Chondrocyte (in vitro differentiated cells): ENCODE measurements at places on chromosomes 2 and 18.

- DNase-seq = no peak
Observed at GRCh38 chr2:218060118-218060517, 8.9 kb upstream of the RUFY4 start.

DNA sequence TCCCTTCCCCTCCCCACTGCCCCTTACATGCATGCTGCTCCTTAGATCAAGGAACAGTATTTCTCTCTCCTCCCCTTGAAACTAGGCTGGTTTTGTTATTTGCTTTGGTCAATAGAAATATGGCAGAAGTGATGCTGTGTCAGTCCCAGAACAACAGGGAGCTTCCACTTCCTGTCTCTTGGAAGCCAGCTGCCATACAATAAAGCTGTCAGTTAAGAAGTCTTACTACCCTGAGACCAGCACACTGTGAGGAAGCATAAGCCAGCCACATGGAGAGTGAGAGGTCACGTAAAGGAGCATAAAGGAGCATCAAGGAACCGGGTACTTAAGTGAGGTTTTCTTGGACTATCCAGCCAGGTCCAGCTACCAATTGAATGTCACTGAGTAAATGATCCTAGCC lies 126.6 kb downstream of the NOL4 start:
- no peak for DNase-seq

DNA sequence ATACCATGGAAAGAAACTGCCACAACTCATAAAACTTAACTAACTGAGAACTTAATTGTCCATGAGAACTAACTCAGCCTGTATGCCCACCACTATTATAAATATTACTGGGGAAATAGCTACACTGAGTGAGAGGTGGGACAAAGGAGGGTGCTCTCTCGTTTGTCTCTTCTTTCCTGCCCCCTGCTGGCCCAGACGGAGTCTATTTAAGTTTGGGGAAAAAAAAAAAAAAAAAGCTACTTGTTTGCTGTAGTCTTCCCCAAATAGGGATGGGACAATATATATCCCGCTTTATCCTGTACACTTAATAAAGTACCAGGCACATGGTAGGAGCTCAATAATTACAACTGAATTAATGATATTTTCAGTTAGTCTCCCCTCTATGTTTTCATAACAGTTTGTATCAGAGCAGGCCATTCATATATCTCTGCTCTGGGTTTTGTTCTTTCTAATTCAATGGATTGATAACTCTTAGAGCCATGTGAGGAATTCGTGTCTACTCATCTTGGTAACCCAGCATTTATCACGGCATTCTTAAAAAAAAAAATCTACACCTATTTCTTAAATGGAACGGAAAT lies 647.6 kb upstream of the PKDCC start:
- DNase-seq = no peak

DNA sequence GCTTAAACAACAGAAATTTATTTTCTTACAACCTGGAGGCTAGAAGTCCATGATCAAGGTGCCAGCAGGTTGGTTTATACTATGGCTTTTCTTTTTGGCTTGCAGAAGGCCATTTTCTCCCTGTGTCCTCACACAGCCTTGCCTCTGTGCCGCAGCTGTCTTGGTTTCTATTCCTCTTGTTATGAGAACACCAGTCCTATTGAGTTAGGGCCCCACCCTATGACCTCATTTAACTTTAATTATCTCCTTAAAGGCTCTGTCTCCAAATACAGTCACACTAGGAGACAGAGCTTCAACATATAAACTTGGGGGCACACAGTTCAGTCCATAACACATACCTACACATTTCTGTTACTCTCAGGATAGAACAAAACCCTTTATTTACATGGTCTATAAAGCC lies 17.3 kb upstream of the RHOB start:
- DNase-seq = no peak

DNA sequence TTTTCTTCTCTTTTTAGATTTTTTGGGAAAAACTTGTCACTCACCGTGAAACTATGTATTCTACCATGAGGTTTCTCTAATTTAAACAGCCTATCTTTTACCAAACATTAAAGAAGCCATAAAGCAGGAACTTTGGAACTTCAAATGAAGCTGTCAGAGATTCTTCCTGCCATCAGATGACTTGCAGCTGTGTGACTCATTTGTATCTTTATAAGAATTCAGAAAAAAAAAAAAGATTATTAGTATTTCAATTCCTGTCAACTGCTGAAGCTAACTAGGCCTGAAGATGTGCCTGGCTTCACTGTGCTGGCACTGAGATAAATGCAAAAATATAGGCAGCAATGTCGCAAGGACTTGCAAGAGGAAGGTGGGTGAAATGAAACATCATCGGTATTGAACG lies 1399.1 kb upstream of the PIK3C3 start:
- DNase-seq = no peak

- no peak for DNase-seq
Observed at GRCh38 chr2:69043736-69044400, 30.9 kb downstream of the ANTXR1 start.

DNA sequence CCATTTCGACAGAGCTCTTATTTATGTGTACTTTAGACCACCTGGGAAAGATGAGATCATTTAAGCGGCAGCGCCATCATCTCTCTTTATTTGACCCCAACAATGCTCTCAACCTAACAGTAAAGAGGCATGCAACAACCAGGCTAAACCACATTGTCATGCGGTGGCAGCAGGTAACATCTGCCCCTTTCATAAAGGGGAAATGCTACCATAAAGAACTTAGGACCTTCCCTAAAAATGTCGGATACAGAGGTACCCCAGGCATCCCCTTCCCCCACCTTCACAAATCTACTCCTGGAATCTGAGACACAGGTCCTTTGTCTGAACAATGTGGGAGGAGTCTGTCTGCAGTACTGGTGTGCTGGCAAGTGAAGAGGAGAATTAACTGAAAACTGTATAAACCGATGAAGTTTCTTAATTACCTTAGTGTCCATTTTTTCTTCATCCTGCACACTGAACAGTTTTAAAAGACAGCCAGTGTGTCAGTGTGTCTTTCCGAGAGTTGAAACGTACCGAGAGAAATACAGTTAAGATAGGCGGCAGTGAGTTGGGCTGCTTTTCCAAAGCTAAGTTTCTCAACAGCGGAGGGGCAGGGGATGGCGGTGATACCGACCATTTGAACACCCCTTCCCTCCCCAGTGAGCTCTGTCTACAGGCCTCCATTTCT lies 1.9 kb downstream of the MEX3C start:
- DNase-seq = no peak

- DNase-seq = peak; percentile 15
Observed at GRCh38 chr2:70688427-70688826, 79.6 kb downstream of the ADD2 start.

- DNase-seq = no peak
Observed at GRCh38 chr18:49693717-49694005, 119.7 kb downstream of the ACAA2 start.

GRCh38 chr2:122864728-122865127 lies 1109.3 kb downstream of the TSN start:
- DNase-seq = no peak

DNA sequence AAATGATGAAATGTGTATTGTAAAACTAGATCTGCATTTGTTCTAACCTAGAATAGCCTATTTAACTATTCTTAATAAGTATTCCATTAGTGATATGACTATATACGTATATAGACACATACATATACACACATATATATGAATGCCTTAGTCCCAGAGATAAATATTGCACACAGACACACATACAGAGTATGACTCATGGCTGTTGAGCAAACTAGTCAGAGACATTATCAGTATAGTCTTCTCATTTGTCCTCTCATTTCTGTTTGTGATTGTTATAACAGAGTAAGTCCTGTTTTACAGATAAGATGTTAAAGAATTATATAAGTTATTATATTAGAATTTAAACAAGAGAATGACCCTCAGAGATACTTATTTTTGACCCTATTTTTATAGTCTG lies 202.5 kb downstream of the CCDC102B start:
- no peak for DNase-seq

DNA sequence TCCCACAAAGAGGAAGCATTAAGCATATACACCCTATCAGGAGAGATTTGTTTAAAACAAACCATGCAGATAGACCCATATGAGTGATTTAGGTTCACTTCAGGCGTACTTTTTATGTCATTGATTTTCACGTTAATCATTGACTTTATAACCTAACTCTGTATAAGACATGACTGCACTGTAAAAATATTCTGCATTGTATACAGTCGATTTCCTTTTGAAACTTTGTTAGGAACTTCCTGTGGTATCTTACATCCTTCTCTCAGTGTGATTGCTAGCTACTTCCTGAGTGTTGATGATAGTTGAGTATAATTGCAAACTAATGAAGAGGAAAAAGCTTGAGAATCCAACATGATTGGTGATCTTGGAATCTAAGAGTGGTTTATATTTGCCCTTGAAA lies 69.4 kb downstream of the XIRP2 start:
- no peak for DNase-seq

DNA sequence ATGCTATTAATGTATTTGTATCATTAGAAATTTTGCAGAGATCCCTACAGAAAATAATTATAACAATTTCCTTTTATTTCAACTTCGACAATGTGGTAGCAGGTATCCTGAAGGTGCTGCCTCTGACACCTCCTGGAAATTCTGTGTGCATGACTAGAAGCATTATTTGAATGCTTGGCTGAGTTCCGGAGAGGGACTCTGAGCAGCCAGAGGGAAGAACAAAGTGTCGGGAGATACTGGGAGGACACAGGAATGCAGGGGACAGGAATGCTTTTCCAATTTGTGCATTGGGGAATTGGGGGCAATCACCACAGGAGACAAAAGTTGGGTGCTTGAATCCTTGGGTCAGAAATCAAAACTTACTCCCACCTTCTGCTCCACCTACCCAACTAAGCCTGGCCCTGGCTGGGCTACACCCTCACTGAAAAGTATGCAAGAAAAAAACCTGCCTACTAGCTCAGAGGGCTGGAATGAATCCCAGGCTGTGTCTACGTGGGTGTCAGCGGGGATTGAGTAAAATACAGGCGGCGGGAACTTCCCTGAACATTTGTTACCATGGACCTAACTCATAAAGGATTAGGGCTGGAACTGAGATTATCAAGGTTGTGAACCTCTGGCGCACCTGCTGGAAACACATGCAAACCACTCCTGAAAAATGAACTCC lies 299.3 kb downstream of the SOX11 start:
- DNase-seq = no peak

- DNase-seq = no peak
Observed at GRCh38 chr18:76948345-76948744, 126.0 kb downstream of the ZNF236 start.

- no peak for DNase-seq
Observed at GRCh38 chr2:20333738-20334137, 16.9 kb downstream of the PUM2 start.

DNA sequence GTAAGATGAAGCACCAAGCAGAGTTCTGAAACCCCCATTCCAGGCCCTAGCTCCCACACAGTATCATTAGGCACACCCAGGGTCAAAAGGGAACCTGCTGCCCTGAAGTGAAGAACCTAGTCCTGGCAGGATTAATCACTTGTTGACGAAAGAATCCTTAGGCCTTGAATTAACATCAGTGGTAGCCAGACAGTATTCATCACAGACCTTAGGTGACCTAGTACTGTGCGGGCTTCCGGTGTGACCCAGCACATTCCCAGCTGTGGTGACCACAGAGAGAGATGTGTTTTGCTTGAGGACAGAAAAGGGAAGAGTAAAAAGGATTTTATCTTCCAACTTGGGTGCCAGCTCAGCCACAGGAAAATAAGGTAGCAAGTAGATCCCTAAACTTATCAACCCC lies 1071.4 kb upstream of the FAM98A start:
- no peak for DNase-seq

DNA sequence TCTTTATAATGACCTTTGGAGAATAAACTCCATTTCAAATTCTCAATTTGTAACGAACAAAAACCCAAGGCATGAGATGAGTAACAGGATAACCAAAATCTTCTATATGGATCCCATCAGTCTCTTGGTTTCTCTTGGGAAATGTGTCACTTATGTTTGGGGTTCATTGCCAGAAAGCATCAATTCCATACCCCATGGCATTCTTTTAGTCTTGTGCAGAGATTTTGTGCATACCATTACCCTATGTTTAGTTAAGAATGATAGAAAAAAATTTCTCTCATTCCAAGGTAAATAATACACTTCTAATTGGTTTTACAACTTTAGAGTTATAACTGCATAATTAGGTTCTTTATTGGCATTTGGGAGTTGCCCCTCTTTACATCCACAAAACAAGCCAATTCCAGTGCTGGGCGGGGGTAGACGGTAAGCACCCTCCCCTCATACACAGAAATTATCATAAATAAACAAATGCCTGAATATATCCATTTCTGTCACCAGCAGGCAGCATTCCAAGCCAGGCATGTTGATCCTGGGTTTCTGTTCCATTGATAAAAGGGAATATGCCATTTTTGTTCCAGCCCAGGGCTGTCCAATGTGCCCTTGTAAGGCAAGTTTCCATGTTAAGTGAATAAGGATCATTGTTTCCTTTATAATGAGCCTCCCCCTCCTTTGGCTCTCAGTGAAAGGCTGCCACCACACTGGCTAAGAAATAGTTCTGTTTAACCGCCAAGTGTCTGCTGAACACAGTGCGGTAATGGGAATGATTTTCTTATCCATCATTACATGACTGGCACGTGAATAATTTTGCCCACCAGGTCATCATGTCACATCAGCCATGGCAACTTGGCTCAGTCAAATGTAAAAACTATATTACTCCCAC lies 680.1 kb upstream of the ZEB2 start:
- no peak for DNase-seq

DNA sequence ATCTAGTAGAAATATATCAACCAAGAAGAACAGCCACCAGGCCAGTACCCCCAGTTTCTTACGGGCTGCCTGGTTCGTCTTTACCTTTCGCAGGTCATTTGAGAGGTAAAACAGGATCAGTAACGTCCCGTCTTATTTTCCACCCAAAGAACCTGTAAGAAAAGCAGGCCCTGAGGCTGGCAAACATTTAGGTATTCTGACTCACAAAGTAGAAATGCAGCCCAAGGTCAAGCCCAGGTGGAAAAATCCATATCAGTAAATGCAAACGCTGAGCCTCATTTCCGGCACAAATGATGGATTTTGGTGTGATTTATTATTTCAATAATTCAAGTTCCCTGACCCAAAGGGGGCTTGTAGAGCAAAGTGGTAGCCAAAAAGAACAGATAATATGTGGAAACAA lies 171.2 kb downstream of the ZNF516 start:
- no peak for DNase-seq

GRCh38 chr2:127014630-127015029 lies 92.3 kb downstream of the BIN1 start:
- DNase-seq = no peak

- DNase-seq = no peak
Observed at GRCh38 chr2:46535360-46535759, 56.0 kb downstream of the TMEM247 start.

GRCh38 chr2:115285416-115285815 lies 843.0 kb downstream of the DPP10 start:
- DNase-seq = no peak

- DNase-seq = no peak
Observed at GRCh38 chr2:229733611-229734245, 19.4 kb upstream of the DNER start.
